Renal cortical epithelial cell (primary cell): ENCODE measurements at places on chromosomes 13 and 19.

- peak; percentile 88 for DNase-seq
Observed at GRCh38 chr13:94303644-94304174, 175.8 kb downstream of the DCT start.

- no peak for DNase-seq
Observed at GRCh38 chr19:13899393-13899792, 6.5 kb downstream of the BRME1 start.

DNA sequence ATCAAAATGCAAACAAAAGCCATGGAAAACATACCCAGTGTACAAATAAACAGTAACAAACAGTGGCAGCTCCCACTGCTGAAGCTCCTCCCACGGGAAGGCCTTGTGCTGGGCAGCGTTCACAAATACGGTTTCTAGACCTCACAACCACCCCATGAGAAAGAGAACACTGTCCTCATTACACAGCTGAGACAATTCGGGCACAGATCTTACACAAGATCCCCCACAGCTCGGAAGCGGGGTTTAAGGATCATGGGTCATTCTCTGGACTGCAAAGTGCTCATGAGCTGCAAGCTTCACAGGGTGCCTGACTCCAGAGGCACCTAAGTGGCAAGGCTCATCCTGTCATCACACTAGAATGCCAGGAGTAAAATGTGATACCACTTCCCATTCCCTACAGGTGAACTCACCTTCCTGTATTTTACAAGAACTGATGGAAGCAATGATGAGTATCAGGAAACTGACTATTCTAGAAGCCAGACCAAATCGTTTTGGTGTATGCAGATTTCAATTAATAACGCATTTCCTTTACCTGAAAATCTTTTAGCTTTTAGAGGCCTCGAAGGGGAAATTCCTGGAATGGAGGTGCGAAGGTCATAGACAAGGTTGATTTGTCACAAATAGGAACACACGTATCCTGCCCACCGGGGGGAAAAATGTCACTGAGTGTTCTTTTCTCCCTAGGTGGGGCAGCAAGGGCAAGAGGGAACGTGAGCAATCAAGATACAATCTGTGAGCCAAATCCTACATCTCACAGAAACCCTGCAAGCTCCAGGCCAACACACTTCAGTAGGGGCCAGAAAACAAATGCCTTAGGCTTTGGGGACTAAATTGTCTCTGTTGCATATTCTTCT lies 41.2 kb downstream of the STK24 start:
- peak; percentile 43 for DNase-seq

GRCh38 chr13:32362574-32362973 lies 47.3 kb downstream of the BRCA2 start:
- no peak for DNase-seq

DNA sequence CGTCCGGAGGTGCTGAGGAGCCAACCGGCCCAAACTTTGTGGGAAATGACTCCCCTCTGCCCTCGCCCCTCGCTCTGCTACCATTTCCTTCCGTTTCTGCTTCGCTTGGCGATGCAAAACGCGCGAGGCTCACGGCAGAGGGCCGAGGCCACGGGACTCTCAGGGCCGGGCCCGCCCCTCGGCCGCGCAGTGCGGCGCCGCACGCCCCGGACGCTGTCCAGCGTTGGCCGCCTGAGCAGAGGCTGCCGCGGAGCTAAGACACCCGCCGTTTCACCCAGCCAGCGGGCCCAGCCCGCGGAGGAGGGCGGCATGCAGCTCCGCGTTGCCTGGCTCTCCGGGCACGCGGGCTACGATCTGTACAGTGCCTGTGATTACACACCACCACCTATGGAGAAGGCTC lies 2.1 kb upstream of the ZNF578 start:
- DNase-seq = no peak

DNA sequence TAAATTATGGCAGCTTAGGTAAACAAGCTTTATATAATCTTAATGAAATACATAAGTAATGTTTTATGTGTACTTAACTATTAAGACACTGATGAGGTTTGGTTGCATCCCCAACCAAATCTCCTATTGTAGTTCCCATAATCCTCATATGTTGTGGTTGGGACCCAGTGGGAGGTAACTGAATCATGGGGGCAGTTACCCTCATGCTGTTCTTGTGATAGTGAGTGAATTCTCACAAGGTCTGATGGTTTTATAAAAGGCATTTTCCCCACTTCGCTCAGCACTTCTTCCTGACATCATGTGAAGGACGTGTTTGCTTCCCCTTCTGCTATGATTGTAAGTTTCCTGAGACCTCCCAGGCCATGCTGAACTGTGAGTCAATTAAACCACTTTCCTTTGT lies 212.7 kb downstream of the DIAPH3 start:
- DNase-seq = no peak

- peak; percentile 59 for DNase-seq
Observed at GRCh38 chr13:67223024-67223423, 7.1 kb downstream of the PCDH9 start.

DNA sequence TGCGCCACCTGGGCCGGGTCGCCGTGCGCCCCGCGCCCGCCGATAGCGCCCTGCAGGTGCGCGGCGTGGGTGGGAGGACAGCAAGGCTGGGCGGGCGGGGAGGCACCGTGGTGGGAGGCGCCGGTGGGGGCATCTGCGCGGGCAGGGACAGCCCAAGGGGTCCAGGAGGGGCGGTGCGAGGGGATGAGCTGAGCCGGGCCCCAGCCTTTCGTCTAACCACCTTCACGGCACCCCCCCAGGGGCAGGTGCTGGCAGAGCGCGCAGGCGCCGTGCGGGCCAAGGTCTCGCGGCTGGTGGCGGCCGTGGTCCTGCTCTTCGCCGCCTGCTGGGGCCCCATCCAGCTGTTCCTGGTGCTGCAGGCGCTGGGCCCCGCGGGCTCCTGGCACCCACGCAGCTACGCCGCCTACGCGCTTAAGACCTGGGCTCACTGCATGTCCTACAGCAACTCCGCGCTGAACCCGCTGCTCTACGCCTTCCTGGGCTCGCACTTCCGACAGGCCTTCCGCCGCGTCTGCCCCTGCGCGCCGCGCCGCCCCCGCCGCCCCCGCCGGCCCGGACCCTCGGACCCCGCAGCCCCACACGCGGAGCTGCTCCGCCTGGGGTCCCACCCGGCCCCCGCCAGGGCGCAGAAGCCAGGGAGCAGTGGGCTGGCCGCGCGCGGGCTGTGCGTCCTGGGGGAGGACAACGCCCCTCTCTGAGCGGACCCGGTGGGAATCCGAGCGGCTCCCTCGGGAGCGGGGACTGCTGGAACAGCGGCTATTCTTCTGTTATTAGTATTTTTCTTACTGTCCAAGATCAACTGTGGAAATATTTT lies 3.1 kb downstream of the KISS1R start:
- no peak for DNase-seq

GRCh38 chr19:55068950-55069864 lies 6.3 kb upstream of the RDH13 start:
- DNase-seq = peak; percentile 22

DNA sequence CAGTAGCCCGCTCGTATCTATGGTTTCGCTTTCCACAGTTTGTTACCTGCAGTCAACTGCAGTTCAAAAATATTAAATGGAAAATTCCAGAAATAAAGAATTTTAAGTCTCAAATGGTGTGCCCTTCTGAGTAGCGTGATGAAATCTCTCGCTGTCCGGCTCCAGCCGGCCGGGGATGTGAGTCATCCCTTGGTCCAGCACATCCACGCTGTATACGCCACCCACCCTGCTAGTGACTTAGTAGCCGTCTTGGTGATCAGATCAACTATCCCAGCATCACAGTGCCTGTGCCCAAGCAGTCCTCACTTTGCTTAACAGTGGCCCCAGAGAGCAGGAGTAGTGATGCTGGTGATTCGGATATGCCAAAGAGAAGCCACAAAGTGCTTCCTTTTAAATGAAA lies 40.0 kb downstream of the ZNF331 start:
- DNase-seq = no peak

DNA sequence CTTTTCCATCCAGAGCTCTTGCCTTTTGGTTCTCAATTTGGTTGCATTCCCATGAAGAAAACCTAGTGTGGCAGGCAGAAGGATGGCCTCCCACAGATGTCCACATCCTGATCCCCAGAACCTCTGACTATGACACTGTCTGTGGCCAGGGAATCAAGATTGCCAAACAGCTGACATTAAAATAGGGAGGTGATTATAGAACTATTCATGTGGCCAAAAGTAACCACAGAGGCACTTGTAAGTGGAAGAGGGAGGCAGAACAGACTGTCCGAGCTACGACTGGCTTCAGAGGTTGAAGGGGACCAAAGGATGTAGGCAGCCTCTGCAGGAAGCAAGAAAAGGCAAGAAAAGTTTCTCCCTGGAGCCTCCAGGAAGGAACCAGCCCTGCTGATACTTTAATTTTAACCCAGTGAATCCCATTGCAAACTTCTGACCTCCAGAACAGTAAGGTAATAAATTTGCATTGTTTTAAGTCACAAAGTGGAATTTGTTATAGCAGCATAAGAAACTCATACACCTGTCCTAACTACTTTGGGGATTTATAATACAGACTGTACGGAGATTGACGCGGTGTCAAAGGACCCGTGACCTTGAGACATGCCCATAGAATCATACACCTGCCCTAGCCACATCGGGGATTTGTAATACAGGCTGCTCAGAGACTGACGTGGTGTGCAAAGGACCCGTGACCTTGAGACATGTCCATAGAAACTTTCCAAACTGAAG lies 106.5 kb downstream of the ATP11A start:
- DNase-seq = no peak

GRCh38 chr13:91904005-91904404 lies 505.6 kb downstream of the GPC5 start:
- peak; percentile 81 for DNase-seq

GRCh38 chr19:33878030-33878544 lies 81.4 kb downstream of the KCTD15 start:
- no peak for DNase-seq

DNA sequence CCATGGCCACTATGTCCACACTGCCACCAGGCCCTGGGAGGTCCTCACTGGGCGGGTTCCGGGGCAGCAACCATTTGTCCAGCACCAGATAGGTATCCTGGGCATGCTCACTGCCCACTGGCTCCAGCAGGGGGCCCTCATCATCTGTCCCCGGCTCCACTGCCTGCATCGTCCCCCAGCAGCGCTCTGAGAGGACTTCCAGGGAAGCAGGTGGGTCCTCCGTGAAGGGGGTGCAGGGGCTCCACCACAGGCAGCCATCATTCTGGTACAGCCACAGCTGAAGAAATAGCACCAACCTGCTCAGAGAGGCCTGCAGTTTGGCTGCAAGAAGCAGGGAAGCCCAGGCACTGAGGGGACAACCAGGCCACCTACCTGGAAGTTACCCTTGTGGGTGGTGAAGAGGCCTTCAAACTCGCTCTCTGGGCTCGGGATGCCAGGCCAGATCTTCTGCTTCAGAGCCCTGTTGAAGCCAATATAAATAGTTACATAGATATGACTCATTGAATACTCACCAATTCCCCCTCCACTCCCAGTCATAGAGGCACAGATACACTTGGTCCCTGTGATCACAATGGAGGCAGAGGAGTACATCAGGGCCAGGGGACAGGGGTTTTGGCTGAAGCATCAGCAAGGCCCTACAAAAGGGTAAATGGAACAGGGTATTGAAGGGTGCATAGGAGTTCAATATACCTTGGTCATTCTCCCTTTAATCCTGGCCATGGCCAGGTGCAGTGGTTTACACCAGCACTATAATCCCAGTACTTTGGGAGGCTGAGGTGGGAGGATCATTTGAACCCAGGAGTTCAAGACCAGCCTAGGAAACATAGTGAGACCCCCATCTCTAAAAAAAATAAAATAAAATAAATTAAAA lies 4.1 kb downstream of the SWSAP1 start:
- peak; percentile 78 for DNase-seq

- DNase-seq = no peak
Observed at GRCh38 chr13:32320528-32320927, 5.2 kb downstream of the BRCA2 start.

DNA sequence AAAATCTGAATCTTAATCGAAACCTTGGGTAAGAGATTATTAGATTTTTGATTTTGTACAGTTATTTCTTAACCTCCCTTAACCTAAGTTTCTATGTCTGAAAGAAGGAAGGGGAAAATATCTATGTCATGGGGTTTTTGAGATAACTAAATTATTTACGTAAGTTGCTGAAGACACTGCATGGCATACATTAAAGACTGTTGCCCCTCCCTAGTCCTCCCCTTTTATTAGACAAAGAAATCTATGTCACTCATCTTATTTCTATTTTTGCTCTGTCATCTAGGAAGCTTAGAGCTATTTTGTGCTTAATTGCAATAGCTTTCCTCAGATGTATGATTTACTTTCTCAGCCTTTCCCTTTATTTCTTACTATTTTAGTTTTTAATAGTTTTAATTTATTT lies 15.0 kb downstream of the COG6 start:
- DNase-seq = no peak

DNA sequence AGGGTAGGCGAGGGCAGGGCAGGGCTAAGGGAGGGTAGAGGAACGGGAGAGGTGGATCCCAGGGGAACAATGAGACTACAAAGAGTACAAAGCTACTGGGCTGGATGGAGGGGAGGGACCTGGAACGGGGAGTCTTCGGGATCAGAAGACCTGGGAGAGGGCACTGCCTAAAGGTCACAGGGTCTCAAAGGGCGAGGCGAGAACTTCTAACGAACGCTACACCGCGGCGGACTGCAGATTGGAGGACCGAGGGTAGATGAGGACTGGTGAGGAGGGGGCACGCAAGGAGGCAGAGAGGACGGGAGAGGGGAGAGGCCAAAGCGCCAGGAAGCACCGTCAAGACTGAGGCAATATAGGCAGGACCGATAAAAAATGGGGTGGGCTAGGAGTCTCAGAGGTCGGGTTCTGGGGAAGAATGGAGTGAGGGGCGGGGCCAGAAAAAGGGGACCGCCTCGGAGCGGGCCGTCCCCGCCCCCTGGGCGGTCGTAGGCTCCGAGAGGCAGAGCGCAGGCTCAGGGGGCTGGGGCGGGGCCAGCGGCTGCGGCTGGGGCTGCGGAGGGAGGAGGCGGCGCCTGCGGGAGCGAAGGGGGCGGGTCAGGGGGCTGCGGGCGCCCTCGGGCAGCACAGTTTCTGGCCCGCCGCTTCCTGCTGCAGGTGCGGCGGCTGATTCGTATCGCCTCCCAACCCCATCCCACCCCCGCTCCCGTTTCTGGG lies 1.3 kb upstream of the KCNC3 start:
- DNase-seq = peak; percentile 28

- peak; percentile 74 for DNase-seq
Observed at GRCh38 chr19:55418185-55418584, 10.6 kb upstream of the UBE2S start.

GRCh38 chr19:1267477-1268225 lies 1.5 kb upstream of the CIRBP start:
- no peak for DNase-seq

GRCh38 chr19:33304371-33304759 lies 2.0 kb upstream of the CEBPA start:
- no peak for DNase-seq

- no peak for DNase-seq
Observed at GRCh38 chr19:39246951-39247669, 1.5 kb downstream of the IFNL4 start.

GRCh38 chr13:72473321-72473720 lies 254.1 kb downstream of the MZT1 start:
- no peak for DNase-seq
